ENCODE measurements at places on chromosomes 5 and 9.

- DNase-seq, result no peak
Observed at GRCh38 chr9:69376651-69377050, 51.6 kb downstream of the ENTREP1 start.

- no peak for DNase-seq
Observed at GRCh38 chr5:156753846-156754245, 96.2 kb upstream of the PPP1R2B start.

DNA sequence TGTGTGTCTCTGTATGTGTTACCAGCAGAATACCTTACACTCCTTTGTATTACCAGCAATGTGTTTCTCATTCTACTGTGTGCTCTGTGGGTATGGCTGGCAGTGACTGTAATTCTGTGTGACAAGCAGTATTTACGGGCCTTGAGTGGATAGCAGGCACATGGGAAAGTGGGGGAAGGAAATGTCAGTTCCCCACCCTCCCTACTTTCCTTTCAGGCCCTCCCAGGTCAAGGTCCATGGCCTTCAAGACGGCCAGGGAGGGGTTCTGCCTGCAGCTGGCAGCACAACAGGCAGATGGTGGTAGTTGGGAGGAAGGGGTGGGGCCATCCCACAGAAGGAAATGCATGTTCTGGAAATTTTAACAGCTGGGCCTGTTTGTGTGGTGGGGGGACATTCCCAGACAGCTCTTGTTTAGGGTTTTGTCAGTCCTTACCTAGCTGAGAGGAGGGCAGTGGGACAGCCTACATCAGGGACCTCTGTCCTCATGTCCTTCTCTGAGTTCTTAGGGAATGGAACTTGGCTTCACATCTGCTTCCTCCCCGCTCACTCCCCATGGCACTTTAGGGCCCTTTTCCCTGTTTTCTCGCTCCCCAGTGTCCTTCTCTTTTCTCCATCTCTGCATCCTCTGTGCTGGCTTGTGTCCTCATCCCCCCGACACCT lies 14.6 kb upstream of the TNIP1 start:
- DNase-seq, result no peak

- no peak for DNase-seq
Observed at GRCh38 chr5:29899583-29899982, 1293.9 kb upstream of the CDH6 start.

DNA sequence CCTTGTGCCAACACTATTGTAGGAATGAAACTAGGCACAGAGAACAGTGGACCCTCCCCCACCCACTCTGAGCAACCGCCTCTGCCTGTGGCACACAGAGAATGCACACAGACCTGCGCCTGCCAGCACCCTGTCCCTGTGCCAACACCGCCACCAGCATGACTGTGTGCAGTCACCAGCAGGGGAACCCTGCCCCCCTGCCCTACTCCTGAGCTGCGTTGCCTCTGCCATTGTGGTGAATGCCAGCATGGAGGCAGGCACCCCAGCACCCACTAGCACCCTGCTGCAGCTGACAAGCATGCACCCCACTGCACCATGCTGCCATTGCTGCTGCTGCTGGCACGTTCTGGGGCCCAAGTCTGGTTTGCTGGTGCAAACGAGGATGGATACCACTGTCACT lies 94.4 kb upstream of the PRLR start:
- DNase-seq, result no peak

GRCh38 chr5:147225938-147226337 lies 8.9 kb upstream of the STK32A start:
- no peak for DNase-seq

- DNase-seq, result no peak
Observed at GRCh38 chr9:76572151-76572550, 113.2 kb downstream of the GCNT1 start.

GRCh38 chr9:2419347-2419746 lies 202.2 kb upstream of the VLDLR start:
- no peak for DNase-seq

- no peak for DNase-seq
Observed at GRCh38 chr5:60092671-60093422, 199.3 kb upstream of the PDE4D start.
